ENCODE measurements at places on chromosomes 2 and 18. TPM values are rescaled to one million over a fixed set of nuclear protein-coding genes. Genes with fewer than 3 reads are reported as not detected.

PTPN2 gene
- 50.4 TPM for total RNA-seq

GRCh38 chr18:72122103-72122502, 422.0 kb downstream of the CBLN2 start:
- DNase-seq: no peak

GRCh38 chr2:25887624-25888242, 9.4 kb upstream of the ASXL2 start:
- DNase-seq: peak; percentile 43

FEZ2 gene
- 59.1 TPM for total RNA-seq

GRCh38 chr18:23879126-23879525, 135.4 kb upstream of the TTC39C start:
- DNase-seq: no peak

DNA sequence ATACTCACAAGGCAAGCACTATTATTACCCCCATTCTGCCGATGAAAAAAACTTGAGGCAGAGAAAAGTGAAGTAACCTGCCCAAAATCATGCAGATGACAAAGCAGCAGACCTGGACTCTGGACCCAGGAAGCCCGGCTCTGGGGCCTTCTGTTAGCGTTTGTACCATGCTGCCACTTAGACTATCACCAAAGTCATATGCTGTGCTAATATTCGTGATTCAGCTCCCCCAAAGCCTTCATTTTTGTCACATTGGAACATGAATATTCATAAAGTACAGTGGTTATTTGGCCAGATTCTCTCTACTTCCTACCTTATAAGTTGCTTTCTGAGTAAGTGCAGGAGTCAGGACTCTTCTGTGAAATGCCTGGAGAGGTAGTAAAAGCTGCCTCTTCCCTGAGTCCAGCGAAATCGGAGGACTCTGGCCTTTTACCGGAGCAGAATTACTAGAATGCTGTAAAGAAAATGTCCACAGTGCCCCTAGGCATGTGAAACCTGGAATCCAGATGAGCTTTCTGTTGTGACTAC, 86.7 kb downstream of the FTCDNL1 start:
- peak; percentile 63 for DNase-seq

DGKD gene
- total RNA-seq: 20.6 TPM

DNA sequence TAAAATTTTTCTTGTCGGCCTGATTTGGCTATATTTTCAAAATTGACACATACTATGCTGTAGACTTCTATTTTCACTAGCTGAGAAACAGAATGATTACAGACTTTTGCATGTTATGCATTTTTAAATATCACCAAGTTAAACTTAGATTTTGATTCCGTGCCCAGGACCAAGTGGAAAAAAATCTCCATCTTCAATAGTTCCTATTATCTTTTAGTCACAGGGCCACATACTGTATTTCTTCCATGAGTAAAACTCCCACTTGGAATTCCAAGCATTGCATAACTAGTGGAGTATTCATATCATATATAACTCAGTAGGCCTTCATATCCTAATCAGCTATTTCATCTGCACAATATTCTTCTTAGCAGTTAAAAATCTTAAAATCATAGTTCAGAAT, 470.9 kb downstream of the ARHGAP15 start:
- no peak for DNase-seq

GRCh38 chr2:74843433-74843832, 9.5 kb downstream of the HK2 start:
- no peak for DNase-seq

DNA sequence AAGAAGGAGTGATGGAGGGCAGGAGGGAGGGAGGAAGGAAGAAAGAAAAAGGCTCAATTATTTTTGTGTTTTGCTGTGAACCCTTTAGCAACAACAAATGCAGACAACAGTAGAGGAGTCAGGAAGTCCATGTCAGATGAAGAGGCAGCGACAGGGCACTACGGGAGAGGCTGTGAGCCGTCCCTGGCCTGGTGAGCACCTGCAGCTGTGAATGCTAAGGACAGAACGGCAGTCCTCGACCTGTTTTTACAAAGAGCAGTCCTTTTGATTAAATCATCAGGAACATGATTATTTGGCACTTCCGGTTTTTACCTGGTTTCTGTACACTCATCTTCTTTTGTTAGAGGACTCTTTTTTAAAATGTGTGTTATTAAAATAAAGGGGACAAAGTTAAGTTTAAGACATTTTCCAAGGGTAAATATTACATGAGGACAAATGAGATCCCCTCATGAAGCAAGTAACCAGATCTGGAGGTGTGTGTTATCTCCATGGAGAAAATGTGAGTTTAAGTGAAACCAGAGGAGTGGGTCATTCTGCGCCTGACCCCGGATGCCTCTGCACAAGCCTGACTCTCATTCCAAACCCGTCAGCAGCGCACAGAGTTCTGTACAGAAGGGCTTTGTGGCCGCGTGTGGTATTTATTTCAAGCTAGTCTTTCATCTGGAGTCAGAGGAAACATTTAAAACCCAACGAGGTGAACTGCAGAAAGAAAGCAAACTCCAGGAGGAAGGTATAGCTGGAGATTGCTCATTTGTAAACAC, 492.5 kb downstream of the SOX11 start:
- peak; percentile 15 for DNase-seq
